ENCODE measurements at places on chromosomes 6 and 20.

- DNase-seq = no peak
Observed at GRCh38 chr6:132494954-132495353, 18.0 kb downstream of the STX7 start.

- DNase-seq = no peak
Observed at GRCh38 chr6:72820153-72820552, 198.3 kb downstream of the KCNQ5 start.

DNA sequence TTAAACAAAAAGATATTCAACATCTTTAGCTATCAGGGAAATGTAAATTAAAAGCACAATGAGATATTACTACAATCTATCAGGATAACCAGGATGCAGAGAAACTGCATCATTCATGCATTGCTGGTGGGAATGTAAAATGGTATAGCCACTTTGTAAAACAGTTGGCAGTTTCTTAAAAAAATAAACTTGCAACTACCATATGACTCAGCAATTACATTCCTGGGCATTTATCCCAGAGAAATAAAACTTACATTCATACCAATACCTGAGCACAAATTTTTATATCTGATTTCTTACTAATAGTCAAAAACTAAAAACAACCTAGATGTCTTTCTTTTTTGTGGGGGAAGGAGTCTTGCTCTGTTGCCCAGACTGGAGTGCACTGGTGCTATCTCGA is 190.3 kb upstream of the TAB2 start:
- peak; percentile 33 for DNase-seq

DNA sequence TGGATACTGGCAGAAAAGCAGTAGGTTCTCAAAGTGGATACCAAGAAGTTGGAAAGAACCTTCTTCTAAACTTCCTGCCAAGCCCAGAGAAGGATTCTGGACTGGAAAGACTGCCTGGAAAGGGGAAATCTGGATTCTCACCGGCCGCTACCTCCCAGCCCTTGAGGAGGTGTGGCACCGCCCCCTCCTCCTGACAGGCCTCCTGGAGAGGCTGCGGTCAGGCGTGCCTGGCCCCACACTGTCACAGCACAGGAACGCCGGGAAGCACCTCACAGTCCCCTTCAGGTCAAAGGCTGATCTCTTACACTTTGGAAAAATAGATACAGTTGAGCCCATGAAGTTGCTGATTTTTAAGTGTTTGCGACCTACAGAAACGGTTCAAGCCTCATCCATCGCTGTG is 16.3 kb upstream of the PDE10A start:
- no peak for DNase-seq

DNA sequence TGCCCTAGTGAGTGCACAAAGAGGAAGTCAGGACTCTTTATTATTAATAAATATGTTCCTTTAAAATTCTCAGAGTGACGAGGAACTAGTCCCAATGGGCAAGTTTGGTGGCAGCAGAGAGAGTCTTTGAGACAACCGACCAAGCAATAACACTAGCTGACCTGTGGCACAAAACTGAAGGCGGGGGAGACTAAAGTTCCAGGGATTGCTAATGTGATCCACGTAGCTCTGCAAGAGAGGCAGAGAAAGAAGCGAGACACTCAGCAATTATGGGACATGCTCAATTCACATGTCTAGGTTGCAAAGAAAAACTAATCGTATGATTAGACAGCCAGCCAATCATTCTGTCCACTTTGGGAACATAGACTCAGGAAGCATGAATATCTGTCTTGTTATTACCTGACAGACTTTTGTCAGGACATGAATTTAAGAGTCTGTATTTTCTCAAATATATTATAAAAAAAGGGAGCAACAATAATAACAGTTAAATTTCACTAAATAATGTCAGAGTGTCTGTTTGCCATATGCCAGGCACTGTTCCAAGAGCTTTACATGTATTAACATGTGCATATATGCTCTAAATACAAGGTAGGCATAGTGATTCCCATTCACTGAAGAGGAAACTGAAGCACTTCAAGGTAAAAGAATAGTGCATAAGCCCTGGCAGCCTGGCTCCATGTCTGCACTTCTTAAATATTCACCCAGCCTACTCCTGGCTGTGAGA is 81.0 kb downstream of the COL9A1 start:
- DNase-seq = no peak

GRCh38 chr6:43188426-43188825 is 6.4 kb downstream of the CUL9 start:
- DNase-seq = no peak

GRCh38 chr6:17013701-17014100 is 88.1 kb upstream of the STMND1 start:
- peak; percentile 53 for DNase-seq

GRCh38 chr6:157773248-157773773 is 49.7 kb upstream of the SNX9 start:
- no peak for DNase-seq

GRCh38 chr6:50815436-50816114 is 3.1 kb upstream of the TFAP2B start:
- DNase-seq = peak; percentile 3

DNA sequence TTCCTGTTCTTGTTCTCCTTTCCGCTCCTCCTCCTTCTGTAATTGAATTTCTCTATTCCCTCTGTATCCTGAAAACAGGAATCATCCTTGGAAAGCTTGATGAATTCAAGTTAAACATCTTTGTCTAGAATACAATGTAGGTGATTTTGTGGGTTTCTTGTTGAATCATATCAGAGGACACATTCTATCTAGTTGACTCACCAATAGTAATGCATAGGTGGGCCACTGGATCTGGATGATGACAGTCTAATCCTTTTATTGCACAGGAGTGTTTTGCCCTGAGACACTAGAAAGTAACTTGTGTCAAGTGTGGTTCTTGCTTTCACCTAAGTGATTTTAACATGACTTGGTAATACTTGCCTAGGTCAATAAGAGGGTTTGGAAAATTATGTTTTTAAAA is 164.3 kb downstream of the RFPL4B start:
- no peak for DNase-seq

GRCh38 chr20:34215711-34216381 is 25.4 kb upstream of the ASIP start:
- DNase-seq = peak; percentile 51

DNA sequence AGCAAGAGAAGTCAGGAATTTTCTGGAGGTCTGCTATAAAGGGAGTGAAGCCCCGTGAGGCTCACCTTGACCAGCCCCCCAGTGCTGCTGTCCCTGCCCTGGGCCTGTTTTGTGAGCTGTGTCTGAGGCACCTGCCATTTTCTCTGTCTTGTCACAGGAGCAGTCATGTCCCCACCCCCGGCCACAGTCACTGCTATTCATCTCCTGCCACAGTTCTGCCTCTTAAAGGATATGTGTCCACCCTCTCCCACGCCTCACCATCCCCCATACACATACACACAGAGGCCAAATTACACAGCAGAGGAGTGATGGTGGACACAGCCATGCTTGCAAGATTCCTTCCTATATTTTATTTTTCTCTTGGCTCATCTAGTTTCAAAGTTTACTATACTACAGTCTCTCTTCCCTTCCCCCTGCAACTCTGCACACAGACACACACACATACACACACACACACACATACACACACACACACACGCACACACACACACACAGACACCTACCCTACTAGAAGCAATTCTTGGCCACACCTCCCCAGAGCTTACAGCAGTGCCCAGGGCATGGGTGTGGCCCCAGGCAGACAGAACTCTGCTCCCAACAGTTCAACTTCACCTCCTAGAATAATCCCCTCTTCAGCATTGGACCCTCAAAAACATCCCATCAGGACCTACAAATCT is 68.7 kb upstream of the TAB2 start:
- no peak for DNase-seq

DNA sequence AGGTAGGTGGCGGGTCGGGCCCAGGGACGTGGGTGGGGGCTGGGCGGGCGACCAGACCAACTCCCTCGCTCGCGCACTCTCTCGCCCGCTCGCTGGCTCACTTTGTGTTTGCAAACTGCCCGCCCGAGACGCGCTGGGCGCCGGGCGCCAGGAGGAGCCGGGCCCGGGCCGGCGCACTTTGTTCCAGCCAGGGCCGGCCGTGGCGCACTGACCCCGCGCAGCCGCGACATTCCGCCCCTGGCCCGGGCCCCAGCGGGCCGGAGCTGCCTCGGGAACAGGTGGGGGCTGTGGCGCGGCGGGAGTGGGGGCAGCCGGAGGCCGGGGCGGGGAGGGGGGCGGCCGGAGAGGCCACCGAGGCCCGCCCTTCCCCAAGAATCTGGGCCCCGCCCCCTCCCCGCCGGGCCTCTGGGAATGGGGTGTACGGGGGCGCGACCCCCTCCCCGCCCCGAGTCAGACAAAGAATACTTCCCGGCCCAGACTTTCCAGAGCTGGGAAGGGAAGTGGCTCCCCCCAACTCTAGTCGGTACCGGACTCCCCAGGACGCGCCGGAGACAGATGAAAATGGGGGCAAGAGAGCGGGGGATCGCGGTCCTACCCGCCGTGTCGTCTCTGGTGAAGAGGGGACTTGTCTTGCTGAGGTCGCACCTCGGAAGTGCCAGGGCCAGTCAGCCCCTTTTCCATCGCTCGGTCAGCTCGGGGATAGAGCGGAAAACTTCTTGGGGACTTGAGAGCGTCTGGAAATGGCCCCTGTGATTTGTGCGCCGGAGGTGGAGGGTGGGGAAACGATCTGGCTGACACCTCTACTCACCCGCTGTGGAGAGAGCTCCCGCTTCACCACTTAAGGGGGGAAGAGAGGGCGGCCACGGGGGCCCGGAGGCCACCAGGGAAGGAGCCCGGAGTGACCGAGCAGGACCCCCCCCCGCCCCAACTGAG is 951 bp downstream of the FOXP4 start:
- DNase-seq = peak; percentile 47

DNA sequence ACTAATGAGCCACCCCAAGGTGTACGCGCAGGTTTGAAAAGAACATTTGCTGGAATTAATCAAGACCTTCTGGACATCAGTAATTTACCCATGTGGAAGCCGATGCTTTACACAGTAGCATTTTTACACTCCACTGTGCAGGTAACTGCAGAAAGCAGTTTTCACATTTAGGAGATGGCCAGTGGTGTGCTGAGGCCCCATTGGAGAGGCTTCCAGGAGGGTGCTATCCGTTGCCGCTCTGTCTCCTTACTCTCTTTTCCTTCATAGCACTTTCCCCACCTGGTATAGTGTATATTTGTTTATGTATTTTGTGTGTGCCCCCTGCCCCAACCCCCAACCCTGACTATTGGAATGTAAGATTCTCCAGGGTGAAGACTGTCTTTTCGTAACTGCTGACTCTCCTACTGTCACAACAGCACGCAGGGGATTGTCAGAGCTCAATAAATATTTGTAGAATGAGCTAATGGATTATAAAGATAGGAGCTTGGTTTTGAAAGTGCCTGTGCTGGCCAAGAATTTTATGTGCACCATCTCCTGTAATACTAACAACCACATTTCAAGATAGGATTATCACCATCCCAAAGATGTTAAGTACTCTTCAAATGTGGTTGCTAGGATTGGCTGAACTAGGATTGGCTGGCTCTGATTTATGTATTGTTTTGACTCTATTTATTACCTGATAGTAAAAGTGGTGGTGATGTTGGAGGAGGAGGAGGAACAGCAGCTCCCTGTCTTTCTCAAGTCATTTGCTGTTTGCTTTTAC is 74.0 kb upstream of the GLP1R start:
- DNase-seq = peak; percentile 52

DNA sequence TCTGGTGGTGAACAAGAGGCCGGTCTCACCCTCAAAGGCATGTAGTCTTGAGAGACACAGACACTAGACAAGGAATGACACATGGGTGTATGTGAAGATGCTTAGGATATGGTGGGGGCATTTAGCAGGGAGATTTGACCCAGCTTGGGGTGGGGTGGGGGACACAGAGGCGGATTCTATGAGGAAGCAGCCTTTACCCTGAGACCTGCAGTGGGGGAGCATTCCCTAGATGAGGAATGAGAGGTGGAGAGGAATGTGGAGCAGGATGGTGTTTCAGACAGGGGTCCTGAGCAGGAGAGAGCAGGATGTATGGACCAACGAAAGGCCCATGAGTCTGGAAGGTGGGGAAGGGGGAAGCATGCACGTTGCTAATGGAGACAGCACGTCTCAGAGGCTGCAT is 57.8 kb downstream of the PHACTR3 start:
- DNase-seq = no peak

- peak; percentile 35 for DNase-seq
Observed at GRCh38 chr6:77463861-77464494, 687 bp upstream of the HTR1B start.

GRCh38 chr6:44068607-44069296 is 58.5 kb downstream of the MRPL14 start:
- DNase-seq = no peak

DNA sequence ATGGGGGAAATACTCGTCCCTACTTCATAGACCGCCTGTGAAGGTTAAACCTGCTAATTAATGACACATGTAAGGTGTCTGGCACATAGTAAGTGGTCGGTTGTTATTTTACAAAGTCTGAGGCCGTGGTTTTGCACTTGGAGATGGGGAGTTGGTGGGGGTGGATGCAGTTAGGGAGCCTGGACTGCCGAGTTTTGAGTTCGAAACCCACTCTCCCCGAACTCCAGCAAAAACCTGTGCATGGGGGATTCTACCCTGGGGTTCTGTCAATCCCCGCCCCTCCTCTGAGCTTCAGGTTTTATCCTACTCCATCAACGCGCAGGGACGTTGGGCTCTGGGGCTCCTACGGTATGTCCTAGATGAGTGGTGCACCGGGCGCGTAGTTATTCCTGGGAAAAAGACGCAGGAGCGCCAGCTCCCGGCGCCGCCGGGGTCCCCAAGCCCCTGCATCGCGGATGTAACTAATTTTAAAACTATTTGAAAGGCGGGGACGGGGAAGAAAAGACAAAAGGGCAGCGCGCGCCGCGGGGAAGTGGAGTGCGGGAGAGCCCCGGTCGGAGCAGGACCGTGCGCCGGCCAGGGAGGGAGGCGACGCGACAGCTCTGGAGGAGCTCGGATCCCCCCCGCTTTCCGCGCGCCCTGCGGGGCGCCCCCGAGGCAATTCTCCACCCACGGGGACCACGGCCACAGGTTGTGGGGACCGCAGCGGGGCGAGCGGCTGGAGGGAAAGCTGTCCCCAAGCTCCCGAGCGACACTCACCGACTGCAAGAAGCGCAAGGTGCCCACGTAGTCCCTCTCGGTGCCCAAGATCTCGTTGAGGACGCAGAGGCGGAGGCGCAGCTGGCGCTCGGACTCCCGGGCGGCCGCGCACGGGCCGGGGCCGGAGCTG is 672 bp downstream of the PREX1 start:
- no peak for DNase-seq

GRCh38 chr20:46568570-46569129 is 18.2 kb upstream of the OCSTAMP start:
- peak; percentile 28 for DNase-seq

DNA sequence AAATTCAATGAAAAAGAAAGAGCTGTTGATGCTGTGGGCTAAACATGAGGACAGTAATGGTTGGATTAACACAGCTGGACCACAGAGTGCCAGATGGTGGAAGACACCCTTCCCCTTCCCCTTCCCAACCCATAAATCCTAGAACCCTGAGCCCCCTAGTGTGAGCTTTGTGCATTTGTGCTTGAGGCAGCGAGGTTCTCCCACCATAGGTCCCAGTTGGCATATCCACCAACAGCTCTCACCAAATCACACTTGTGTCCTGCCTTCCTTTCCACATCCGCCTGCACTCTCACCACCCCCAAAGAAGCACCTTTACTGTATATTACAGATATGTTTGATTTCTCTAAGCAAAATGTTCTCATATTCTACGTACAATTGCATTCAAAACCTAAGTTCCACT is 32.8 kb upstream of the HBS1L start:
- DNase-seq = no peak

- peak; percentile 56 for DNase-seq
Observed at GRCh38 chr6:37323580-37323979, 30.2 kb upstream of the RNF8 start.

GRCh38 chr20:50434321-50434652 is 75.9 kb upstream of the PTPN1 start:
- DNase-seq = no peak

Measured in amniotic epithelial cell (primary cell).